ENCODE measurements at places on chromosomes 13 and 19.

DNA sequence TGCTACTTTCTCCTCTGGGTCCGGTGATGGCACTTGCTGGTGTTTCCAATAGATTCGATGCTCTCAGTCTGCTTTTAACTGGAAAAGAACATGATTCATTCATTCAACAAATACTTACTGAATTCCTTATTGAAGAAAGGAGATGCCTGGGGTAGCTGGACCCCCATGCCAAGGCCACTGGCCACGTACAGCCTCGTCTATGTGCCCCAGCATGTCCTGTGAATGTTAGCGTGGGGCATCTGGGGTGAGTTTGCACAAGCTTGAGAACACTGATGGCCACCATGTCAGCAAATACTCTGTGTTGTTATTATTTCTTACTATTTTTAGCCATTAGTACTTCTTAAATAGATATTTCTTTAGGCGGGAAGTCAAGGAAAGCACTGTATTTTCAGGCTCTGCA, 112.0 kb upstream of the OXGR1 start:
- no peak for DNase-seq

- no peak for DNase-seq
Measured at GRCh38 chr19:1090731-1091543, 4.2 kb downstream of the POLR2E start.

DNA sequence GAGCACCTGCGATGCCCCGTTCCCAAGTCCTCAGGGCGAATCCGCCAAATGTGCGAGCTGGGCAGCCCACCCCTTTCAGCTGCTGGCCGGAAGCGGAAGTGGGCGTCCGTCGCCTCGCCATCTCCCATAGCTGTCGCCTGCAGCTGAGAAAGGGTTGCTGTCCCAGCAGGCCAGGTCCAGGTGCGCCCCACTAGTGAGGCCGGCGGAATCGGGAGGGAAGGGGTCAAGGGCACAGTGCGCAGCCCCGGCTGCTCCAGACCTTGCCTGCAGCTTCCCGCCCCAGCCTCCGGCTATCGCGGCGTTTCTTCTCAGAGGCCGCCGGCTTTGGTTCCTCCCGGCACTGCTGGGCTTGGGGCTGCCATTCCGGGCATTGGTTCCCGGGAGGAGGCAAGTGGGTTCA, at the start of gene ZNF177:
Gene ZNF177 (plus strand): TSS at position 109 of the 400 bp plus-strand sequence. CDS start 15,299 bp downstream, outside the sequence.
- DNase-seq: no peak

DNA sequence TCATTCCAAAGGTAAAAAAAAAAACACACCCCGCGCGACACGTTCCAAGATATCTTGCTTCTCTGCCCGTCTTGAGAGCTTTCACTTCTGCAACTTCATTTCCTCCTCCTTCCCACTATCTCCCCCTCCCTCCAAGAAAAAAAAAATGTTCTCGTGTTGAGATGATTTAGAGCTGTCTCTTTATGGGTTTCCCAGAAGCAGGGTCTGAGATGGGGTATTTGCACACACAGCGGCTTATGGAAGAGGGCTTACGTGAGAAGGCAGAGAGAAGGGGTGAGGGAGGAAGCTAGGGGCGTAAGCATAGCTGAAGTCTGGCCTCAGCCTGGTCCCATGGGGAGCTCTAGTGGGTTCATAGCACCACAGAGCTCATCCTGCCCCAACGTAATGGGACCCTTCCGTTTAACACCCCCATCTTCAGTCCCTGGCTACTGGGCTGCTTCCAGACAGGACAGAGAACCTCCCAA, 31.3 kb upstream of the USE1 start:
- DNase-seq: no peak

GRCh38 chr13:99265162-99265800, 7.1 kb upstream of the GPR18 start:
- no peak for DNase-seq

GRCh38 chr13:39786091-39786490, 130.6 kb downstream of the COG6 start:
- DNase-seq: no peak

DNA sequence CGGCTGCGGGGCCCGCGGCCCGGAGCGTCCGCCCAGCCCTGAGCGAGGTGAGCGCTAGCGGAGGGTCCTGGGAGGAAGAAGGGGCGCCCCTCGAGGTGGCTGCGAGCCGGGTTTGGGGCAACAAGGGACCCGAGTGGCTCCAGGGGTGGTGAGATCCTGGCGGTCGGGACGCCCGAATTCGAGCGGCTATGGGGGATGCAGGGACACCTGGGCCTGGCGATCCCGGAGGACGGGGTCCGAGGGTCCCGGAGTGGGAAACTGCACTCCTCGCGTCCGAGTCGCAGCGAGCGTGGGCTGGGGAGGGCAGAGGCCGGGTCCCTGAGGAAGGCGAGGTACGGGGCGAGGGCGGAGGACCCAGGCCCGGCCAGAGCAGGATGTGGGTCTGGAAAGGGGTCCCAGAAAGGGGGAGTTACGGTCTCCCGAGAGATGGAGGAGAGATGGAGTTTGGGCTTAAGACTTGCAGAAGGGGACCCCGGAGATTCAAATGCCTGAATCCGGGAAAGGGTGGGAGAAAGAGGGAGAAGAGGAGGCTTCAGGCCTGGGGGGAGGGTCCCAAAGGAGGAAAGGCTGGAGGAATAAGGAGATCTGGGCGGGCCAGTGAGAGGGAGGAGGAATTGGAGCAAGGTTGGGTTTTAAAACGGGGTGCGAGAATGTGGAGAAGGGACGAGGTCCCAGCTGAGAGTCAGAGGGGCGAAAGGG, 542 bp downstream of the CACNG7 start:
- no peak for DNase-seq

DNA sequence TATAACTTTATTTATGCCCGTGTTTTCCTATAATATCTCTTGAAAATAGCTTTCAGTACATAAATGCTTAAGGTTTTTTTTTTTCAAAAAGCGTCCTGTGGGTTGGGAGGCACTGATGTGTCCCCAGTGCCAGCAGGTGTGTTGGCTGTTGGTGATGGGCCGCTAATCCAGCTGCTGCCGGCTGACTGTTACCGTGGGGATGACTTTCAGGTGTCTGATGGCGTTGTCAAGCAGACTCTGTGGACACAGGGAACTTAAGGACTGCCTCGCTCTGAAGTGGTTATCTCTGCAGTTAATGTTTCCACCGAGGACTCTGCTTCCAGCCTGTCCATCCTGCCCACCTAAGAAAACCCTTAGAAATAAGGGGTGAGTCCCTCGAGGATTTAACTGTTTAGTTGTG, 94.5 kb downstream of the ANKRD10 start:
- no peak for DNase-seq

DNA sequence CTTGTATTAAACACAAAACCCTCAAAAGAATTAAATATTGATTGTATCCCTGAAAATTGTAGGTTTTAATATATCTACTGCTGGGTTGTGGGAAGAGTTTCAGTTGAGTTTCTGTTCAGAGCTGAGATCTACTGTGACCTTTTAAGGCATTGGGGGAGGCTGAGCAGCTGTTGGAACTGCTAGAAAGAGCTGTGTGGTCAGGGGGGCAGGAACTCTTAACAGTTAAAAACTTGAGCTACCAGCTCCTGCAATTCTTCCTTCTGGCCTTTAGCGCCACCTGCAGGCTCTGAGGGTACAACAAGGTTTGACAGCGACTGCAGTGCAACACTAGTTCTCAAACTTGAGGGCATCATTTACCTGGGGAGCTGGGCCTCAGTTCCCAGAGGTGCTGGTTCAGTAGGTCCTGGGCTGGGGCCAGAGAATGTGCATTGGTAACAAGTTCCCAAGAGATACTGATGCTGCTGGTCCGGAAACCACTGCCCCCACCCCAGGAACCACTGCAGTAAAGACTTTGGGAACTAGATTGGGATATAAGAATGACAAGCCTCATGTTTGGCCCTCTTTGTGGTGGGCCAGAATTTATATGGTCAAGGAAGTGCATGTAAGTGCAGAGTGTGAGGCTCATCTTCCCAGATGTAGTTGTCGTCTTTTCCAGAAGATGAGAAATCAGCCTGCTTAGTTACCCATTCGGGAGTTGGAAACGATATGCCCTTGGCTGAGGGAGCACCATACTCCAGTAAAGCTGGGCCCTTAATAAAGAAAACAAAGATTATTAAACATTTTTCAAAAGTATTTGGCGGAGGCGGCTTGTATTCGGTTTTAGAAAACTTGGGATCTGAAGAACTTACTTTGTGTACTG, 2.6 kb downstream of the RNASEH2B start:
- peak; percentile 70 for DNase-seq

- DNase-seq: no peak
Measured at GRCh38 chr19:42151782-42152684, 19.8 kb upstream of the POU2F2 start.

- no peak for DNase-seq
Measured at GRCh38 chr19:30565636-30566035, 193.5 kb downstream of the ZNF536 start.

DNA sequence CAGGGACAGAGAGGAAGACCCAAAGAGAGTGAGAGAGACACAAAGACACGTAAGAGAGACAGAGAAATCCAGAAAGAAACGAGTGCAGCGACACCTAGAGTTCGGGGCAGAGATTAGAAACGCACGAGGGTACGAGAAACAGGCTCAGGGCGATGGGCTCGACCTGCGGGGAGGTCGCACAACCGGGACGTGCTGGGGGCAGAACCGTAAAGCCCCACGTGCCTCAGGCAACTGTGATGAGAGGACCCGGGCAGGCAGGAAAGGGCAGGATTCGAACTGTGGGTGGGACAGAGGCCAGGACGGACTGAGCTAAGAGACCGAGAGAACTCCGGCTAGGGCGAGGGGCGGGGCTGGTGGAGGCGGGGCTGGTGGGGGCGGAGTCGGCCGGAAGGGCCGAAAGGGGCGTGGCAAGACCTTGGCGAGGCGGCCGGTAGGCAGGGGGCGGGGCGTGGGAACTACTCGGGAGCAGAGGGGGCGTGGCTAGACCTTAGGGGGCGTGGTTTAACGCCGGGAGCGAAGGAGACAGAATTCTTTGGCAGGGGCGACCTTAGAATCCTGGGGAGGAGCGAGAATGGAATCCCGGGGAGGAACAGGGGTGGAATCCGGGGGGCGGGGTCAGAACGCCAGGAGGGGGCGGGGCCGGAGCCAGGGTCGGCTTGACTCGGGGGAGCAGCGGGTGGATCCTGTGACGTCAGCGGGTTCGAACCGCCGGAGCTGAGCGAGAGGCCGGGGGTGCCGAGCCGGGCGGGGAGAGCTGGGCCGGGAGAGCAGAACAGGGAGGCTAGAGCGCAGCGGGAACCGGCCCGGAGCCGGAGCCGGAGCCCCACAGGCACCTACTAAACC, at the start of gene NECTIN2:
Gene NECTIN2 (plus strand): TSS at position 686 of the 843 bp plus-strand sequence. CDS start 229 bp downstream, outside the sequence.
- peak; percentile 39 for DNase-seq

GRCh38 chr19:6587998-6588507, 2.9 kb downstream of the CD70 start:
- DNase-seq: no peak

DNA sequence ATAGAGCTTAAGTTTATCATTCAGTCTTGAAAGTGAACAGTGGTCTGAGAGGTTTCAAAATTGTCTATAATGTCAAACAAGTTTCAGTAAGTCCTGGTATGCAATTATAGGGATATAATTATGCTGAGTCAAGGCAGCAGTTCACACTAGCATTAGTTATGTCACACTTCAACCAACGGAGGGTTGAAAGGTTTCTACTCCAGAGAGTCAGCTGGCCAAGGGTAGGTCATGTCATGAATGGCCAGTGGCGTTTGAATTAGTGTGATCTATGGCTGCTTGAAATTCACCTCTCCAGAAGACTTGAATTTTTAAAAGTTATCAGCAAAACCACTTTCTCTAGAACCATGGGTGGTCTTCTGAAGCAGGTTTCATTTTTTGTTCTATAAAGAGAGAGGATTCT, 108.6 kb downstream of the TNFRSF19 start:
- DNase-seq: no peak

DNA sequence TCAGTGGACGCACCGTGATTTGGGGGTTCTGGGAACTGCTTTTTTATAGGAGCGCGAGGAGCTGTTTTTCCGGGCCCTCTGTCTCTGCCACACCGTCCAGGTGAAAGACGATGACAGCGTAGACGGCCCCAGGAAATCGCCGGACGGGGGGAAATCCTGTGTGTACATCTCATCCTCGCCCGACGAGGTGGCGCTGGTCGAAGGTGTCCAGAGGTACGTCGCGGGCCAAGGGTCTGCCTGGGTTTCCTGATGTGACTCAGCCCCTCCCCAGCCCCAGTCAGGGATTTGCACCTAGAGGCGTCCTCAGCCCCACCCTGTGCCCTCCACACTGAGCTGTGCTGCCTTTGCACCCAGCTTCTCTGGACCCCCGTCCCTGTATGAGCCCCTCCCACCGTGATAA, 136.2 kb upstream of the MCF2L start:
- no peak for DNase-seq

DNA sequence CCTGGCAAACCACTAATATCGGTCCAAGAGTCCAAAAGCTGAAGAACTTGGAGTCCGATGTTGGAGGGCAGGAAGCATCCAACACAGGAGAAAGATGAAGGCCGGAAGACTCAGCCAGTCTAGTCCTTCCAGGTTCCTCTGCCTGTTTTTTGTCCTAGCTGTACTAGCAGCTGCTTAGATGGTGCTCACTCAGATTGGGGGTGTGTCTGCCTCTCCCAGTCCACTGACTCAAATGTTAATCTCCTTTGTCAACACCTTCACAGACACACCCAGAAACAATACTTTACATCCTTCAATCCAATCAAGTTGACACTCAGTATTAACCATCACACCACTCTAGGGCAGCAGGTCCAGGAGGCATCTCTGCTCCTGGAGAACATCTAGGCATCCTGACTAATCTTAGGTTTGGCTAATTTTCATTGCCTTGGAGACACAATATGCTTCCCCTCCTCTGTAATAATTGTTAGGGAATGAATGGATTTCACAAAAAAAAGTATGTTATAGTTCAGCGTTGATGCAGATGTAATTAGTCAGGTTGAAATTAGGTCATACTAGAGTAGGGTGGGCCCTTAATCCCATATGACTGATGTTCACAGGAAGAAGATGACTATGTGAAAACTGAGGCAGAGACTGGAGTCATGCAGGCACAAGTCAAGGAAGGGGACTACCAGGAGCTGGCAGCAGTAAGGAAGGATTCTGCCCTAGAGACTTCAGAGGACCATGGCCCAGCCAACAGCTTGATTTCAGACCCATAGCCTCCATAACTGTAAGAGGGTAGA, 183.4 kb downstream of the RBM26 start:
- DNase-seq: no peak

DNA sequence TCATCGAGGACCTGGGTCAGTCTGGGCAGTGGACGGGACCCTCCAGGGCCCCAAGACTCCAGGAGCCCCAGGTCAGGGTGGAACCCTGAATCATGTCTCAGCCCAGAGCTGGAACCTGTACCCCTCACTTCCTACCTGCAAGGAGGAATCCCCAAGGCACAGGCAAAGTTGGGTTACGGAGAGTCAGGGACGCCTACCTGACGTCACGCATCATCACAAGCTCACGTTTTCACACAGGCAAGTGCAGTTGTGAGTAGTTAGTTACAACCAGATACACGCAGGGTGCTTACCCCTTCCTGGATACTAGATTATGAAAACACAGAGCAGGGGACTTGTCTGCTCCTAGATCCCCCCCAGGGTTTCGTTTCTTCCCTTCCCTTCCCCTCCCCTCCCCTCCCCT, 1.9 kb downstream of the RETN start:
- no peak for DNase-seq

DNA sequence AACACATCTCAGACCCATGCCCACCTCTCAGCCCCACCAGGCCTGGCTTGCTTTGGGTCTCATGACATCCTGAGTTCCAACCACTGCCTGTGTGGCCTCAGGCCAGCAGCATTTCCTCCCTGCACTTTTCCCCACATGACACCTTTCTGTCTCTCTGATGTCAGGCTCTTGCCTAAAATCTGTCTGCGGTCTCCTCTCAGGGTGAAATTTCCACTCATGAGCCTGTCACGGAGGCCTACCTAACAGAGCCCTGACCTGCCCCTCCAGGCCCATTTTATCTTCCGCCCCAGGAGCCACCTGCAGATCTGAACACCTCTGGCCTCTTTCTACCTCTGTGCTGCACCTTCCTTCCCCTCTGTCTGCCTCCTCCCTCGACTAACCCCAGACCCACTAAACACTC, 93.5 kb downstream of the ZDHHC20 start:
- DNase-seq: no peak
